ENCODE measurements at places on chromosomes 1 and 21.

- DNase-seq, result no peak
Measured at GRCh38 chr21:21955204-21955603, 957.0 kb downstream of the NCAM2 start.

DNA sequence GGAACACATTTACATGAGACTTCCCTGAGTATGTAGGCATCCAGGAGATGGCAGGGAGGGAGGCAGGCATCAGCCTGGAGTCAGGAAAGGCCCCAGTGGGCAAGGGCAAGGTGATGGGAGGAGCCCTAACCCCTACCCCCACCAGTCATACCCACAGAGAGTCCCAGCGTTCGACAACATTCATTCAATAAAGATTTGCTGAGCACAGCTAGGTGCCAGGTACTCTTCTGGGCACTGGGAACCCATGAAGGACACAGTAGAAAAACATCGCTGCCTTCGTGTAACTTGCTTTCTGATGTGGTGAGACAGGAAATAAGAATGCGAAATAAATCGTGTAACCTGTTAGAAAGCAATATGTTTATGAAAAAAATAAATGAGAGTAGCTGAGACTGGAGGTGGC, 77.3 kb upstream of the GADD45A start:
- DNase-seq, result no peak

GRCh38 chr1:116721451-116722007, 32.7 kb upstream of the CD2 start:
- DNase-seq, result no peak

DNA sequence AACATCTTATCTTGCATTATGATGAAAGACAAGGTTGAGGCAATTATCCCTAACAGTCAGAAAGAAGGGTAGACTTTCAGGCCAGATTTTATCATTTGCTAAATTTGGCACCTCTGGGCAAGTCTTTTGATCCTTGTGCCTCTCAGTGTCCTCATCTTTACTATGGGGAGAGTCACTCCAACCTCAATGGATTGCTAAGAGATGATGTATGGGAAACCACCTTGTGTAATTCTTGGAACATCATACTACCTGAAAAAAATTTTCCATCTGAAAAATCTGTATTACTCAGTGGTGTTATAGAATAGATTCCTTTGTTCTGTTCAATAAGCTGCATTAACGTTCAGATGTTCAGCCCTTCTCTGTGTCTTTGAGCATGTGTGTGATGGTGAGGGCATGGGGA, 230.7 kb downstream of the TGFB2 start:
- no peak for DNase-seq

GRCh38 chr21:14526199-14526598, 19.9 kb downstream of the SAMSN1 start:
- no peak for DNase-seq

GRCh38 chr1:115466433-115466832, 128.4 kb upstream of the NGF start:
- no peak for DNase-seq

DNA sequence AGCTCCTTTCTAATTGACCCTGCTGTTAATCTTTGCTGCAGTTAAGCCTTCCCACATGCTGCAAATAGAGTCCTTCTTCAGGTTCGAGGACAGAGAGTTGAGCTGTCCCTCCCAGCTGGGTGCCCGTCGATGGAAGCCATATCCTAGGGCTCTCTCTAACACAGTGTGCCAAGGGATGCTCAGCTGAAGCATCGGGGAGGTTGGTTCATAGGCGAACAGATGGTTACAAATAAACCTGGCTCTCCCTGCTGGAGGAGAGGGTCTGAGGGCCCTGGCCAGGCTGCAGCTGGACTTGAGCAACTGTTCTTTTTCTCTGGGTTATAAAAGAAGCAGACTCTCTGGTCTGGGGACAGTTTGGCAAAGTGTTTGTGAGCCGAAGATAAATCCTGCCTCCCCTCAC, 120.3 kb upstream of the C8B start:
- no peak for DNase-seq
